ENCODE measurements at places on chromosomes 4 and X.
A peak's percentile ranks its signal among the peaks of the same experiment; 100 is the strongest.

GRCh38 chrX:24178441-24178840 is 28.9 kb downstream of the ZFX start:
- DNase-seq = no peak

DNA sequence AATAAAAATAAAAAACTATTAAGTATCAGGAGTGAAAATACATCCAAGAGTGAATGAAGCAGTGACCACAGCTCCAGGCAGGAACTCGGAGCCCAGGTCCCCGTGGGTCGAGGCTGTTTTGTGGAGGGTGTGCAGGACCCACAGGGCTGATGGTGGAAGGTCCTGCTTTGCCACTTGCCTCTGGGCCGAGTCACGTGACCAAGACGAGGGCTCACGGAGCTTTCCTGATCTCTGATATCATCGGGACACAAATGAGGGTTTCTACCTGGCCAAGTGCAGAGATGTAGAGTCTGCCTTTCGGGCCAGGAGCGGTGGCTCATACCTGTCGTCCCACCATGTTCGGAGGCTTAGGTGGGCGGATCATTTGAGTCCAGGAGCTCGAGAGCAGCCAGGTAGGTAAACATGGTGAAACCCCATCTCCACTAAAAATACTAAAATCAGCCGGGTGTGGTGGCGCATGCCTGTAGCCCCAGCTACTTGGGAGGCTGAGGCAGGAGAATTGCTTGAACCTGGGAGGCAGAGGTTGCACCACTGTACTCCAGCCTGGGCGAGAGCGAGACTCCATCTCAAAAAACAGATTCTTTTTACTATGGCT is 7.2 kb downstream of the SLC25A6 start:
- no peak for DNase-seq

GRCh38 chrX:65522739-65523372 is 11.7 kb downstream of the LAS1L start:
- DNase-seq = peak; percentile 62

DNA sequence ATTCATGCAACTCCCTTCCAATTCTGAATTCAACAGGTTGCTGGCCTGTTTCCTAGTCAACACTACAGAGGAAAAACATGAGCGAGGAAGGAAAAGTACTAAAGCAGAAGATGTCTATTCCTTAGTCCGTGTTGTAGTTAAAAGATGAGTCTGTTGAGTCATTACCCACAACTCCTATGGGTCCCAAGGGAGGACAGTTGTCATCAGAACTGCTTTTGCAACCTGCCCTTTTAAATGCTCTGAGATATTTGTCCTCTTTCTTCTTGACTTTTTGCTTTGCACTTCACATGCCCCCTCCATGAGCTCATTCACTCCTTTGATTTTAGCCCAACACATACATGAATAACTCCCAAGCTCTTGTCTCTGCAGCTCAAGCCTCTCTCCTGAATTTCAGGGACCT is 119.2 kb downstream of the CORIN start:
- DNase-seq = peak; percentile 15

- no peak for DNase-seq
Observed at GRCh38 chr4:29259556-29259955, 1460.6 kb upstream of the PCDH7 start.

- no peak for DNase-seq
Observed at GRCh38 chrX:123291623-123292022, 107.5 kb downstream of the GRIA3 start.

DNA sequence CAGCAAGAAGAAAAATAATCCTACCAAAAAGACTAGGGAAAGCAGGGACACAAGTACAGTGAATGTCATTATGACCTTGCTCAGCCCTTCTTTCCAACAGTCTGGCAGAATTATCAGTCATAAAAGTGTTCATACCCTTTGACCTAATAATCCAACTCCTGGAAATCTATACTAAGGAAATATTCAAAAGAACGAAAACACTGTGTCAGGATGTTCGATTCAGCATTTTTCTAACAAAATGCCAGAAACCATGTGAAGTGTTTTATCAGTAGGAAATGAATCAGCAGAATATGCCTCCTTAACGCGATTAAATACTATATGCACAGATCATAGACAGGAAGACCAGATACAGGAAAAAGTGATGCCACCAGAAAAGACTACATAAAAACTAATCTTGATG is 16.2 kb upstream of the S100G start:
- DNase-seq = peak; percentile 26

DNA sequence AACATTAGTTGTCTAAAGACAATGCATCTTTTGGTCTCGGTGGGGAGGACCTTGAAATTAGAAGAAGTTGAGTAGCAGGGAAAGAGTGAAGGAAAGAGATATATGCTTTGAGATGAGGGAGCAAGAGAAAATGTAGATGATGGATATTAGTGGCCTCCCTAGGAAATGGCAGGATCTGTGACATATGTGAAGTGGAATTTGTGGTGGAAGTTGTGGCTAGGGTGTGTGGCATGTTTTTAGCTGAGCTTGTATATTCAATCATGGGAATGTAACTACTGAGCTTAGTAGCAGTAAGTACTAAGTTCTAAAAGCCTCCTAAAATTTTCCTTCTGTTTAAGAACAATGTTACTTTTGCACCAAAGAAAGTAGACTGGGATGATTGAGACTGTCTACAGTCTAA is 382.8 kb upstream of the CTSO start:
- DNase-seq = no peak

GRCh38 chr4:150381609-150382008 is 200.3 kb upstream of the MAB21L2 start:
- DNase-seq = peak; percentile 6

- no peak for DNase-seq
Observed at GRCh38 chr4:187071946-187072600, 348.4 kb upstream of the FAT1 start.

DNA sequence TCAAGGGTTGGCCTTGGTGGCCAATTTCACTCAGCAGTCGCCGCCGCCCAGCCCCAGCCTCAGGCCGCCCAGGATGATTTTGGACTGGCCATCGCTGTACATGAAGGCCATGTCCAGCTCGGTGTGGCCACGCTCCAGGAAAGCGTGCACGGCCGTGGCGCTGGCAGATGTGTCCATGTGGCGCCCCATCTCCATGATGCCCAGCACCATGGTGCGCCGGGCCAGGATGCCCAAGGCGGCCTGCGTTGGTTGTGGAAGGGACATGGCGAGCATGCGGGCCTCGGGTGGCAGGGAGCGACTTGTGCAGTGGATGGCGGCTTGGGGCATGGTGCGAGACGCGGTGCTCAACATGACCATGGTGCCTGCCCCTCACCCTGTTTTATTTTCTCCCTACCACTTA is 55.4 kb downstream of the ZCCHC12 start:
- no peak for DNase-seq

- peak; percentile 45 for DNase-seq
Observed at GRCh38 chrX:133414406-133415275, 648 bp downstream of the GPC4 start.

DNA sequence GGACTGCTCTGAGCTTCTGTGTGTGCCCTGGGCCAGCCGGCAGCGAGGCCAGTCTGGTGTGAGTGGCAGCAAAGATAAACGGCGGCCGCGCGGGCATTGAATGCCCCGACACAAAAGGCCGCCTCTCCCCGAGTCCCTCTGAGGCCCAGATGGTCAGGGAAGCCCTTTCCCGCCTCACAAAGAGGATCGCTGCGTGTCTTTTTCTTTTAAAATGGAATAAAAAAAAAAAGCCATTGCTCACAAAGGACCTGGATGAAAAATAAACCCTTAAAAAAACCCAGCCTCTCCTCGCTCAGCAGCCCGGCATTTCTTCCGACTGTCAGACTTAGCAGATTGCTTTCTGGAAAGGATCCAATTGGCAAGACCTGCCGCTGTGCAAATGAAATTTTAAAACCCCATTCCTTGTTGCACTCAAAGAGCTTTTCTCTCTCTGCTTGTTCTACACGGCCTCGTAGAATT is 578.7 kb downstream of the BCOR start:
- peak; percentile 30 for DNase-seq

DNA sequence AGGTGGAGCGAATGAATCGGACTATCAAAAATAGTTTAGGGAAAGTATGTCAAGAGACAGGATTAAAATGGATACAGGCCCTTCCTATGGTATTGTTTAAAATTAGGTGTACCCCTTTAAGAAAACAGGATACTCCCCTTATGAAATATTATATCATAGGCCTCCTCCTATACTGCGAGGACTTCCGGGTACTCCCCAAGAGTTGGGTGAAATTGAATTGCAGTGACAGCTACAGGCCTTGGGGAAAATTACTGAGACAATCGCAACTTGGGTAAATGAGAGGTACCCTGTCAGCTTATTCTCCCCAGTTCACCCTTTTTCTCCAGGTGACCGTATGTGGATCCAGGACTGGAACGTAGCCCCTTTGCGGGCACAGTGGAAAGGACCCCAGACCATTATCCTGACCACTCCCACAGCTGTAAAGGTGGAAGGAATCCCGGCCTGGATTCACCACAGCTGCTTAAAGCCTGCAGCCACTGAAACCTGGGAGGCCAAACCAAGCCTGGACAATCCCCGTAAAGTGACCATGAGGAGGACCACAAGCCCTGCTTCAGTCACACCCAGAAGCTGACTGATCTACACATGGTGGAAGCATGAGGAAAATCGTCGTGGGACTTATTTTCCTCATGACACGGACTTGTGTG is 1138.1 kb downstream of the ARAP2 start:
- no peak for DNase-seq

DNA sequence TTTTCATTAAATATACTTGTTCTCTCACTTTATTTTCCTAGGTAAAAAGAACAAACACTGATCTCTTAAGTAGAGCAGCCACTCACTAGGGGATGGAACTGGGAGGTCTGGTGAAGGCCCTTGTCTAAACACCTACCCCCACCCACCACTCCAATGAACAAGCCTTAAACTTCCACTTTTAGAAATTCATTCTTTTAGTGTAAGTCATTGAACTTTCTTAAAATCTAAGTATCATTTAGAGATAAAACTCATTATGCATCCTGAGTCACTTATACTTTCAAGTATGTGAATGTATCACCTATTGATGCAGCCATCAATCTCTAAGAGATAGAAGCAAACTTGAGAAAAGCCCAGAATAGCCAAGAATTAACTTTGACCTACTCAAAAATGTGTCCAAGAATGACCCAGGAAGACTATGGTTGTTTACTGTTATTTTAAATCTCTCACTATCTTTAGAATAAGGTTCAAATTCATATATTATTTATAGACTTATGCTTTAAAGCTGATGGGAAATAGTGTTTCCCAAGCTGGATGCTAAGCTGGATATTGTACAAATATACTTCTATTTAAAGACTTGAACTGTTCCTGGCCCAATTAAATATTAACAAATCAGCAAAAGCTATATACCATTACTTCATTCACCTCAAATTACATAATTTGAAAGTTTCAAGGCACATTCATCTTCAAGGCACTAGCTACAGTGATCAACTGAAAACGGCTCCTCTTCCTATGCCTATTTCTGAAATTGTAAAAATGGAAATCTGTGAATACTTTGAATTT is 49.5 kb downstream of the CAMK2D start:
- peak; percentile 8 for DNase-seq

- no peak for DNase-seq
Observed at GRCh38 chr4:159369256-159369655, 266.4 kb downstream of the RAPGEF2 start.

DNA sequence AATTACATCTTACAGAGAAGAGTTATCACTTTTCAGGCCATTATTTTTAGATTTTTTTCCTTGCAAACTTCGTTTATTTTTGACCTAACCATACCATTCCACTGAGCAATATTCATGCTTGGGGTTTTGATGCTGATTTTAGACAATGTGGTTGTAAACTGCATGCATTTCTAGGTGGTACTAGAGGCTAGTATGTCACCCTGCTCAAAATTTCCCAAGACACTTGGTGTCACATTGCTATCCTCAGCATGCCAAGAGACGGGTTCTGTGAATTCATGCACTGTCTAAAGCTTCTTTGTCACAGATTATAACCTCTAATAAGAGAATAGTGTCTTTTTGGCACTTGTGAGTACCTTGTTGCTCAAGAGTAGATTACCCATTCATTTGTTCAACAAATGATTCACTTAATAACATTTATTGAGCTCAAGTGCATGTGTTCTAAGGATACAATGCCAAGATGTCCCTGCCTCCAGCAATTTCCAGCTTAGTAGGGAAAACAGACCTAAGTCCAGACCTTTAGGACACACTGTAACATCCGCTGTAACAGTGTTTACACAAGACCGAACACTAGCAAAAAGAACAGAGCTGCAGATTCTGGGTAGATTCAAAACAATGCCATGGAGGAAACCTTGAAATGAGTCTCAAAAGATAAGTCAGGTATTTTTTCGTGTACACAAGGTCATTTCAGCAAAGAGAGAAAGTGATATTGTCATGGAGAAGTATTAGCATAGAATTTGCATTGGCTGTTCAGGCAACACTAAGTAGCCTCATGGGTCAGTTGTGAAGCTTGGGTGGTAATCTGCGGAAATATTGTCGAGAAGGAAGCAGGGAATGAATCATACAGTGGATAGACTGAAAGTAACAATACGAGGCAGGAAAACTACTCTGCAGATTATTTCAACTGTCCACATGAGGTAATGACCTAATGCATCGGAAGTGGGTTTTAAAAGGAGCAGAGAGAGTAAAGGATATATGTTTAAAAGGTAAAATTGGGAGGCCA is 515.1 kb upstream of the ZFP42 start:
- DNase-seq = peak; percentile 17

DNA sequence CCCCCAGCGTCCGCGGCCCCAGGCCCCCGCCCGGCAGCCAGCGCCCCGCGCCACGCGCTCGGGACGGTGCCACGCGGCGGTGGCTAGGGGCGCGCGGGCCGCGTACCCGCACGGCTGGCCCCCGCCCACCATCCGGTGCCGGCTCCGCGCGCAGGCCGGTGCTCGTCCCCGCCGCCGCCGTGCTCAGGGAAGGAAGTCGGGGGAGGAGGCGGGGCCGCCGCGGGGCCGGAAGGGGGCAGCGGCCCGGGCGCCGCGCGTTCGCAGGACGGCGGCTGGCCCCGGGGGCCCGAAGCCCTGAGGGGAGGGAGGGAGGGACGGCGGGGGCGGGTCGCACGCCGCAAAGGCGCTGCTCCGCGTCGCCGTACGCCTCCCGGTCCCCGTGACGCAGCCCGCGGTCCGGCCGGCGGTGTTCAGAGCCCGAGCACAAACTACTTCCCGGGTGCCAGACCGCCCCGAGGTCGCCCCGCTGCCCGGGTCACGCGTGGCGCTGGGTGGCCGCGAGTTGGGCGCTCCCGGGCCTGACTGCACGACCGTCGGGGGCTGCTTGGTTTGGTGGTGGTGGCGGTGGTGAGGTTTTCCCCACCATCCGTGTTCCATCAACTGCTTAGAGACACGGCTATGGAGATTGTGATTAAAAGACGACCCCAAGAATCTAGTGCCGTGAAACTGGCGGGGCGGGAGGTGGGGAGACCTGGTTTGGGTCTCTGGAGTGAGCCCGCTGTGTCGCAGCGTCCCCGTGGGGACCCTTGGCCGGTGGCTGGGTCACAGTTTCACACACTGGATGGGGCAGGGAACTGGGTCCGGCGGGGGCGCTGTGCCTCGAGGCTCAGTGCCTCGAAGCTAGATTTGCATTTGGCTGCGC is at the start of gene DCTD:
Gene DCTD (minus strand): TSS at position 205 of the 862 bp plus-strand sequence. CDS start 1,818 bp downstream, outside the sequence.
- peak; percentile 86 for DNase-seq
